Suppressor macrophage treated with lipopolysaccharide for 4 hours (primary cell): ENCODE measurements at places on chromosomes 2 and 18.

GRCh38 chr2:101581675-101582299 lies 106.9 kb upstream of the RFX8 start:
- no peak for DNase-seq

DNA sequence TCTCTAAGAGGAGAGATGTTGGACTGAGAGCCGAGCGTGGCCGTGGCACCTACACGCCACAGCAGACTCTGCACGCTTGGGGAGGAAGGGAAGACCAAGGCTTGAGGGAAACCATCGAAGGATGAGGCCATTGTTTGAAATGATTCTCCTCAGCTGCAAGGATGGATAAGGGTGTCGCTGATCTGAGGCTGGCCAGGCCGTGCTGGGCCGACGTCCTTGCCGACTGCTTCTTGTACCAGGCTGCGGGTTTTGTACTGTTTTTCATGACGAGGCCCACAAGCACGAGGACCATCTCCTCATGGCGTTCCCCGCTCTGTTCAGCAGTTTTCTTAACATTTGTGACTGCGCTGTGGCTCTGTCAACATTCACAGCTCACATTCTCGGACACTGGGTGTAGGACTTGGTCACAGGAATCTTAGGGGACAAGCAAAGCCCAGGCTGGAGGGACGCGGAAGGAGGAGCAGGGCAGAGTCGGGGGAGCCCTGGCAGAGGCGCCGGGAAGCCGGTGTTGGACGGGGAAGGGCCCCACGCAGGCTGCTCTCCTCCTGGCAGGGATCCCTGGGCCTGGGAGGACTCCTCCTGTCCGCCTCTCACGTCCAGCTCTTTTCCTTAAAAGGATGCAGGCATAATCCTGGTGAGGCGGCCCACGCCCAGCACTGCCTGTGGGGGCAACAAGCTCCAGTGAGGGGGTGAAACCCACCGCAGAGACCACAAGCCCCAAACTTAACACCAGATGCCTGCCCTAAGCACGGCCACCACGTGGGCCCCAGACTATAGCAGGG lies 259.0 kb upstream of the SALL3 start:
- DNase-seq, result no peak

DNA sequence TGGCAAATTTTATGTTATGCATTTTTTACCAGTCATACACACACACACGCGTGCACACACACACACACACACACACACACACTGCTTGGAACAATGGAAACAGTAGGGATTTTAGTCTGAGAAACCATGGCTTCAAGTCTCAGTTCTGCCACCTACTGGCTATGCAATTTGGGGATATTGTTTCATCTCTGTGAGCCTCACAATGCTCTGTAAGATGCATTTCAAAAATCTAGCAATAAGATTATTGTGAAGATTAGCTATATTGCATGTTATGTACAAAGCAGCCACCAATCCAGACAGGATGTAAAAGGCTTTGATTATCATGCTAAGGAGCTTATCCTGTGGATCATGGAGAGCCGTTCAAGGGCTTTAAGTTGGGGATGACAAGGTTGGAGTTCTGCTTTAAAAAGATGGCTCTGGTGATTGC lies 401.4 kb downstream of the NBAS start:
- peak; percentile 31 for DNase-seq

- no peak for DNase-seq
Measured at GRCh38 chr2:169005994-169006393, 25.1 kb downstream of the ABCB11 start.

DNA sequence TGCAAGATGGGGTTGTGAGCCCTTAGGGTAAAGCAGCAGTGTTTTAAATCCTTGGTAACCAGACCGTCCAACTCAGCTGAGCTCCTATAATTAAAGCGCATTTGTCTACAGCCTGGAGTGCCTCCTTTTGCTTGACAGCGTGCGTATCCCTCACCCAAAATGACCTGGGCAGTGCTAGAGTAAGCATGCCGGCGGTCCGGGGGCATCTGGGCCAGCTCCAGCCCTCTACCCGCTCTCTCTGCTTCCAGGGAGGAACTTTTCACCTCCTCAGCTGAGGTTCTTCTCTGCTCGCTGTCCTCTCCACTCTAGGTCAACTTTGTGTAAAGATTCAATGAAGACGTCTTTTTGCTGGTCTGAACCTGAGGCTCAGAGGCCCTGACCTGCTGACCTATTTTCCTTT lies 102.4 kb upstream of the TPO start:
- DNase-seq, result no peak

GRCh38 chr2:166365803-166366420 lies 9.8 kb downstream of the SCN9A start:
- DNase-seq, result no peak

- no peak for DNase-seq
Measured at GRCh38 chr2:124018890-124019289, 6.2 kb upstream of the CNTNAP5 start.

DNA sequence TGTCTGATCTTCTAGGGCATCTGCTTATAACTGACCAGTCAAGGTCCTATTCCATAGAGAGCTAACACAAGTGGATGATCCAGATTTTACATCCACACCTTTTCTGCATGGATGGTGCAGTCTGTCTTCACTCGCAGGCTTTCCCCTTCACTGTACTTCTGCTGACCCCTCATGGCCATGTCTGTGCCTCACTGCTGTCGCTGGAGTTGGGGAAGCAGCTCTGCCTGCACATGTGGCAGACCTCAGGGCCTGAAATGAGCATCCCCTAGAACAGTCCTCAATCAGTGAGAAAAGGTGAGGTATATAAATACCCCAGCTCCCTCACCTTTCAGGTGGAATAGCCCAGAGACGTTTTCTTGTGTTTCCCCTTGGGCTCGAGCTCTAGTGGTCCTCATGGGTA lies 233.8 kb downstream of the ANKRD36B start:
- DNase-seq, result no peak

GRCh38 chr2:37143974-37144373 lies 12.8 kb downstream of the EIF2AK2 start:
- DNase-seq, result peak; percentile 41

GRCh38 chr2:99350194-99350593 lies 13.0 kb downstream of the EIF5B start:
- DNase-seq, result no peak

- DNase-seq, result no peak
Measured at GRCh38 chr18:62710417-62710816, 4.9 kb upstream of the PHLPP1 start.
